Mammary epithelial cell (primary cell): ENCODE measurements at places on chromosomes 16 and 17.
A peak's percentile ranks its signal among the peaks of the same experiment; 100 is the strongest.

DNA sequence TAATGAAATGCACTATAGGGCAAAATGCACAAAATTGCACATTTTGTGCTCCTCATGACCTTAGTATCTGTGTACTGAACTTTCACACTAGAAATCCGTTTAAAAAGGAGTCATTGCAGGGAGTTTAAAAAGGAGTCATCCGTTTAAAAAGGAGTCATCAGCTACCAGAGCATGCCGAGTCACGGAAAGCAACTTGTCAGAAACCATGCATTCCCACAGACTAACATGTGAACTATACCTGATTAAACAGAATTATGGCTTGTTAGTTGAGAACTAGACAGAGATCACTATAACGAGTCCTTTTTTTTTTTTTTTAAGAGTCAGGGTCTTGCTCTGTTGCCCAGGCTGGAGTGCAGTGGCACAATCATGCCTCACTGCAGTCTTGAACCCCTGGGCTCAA, 35.9 kb downstream of the SLC6A4 start:
- DNase-seq: no peak

DNA sequence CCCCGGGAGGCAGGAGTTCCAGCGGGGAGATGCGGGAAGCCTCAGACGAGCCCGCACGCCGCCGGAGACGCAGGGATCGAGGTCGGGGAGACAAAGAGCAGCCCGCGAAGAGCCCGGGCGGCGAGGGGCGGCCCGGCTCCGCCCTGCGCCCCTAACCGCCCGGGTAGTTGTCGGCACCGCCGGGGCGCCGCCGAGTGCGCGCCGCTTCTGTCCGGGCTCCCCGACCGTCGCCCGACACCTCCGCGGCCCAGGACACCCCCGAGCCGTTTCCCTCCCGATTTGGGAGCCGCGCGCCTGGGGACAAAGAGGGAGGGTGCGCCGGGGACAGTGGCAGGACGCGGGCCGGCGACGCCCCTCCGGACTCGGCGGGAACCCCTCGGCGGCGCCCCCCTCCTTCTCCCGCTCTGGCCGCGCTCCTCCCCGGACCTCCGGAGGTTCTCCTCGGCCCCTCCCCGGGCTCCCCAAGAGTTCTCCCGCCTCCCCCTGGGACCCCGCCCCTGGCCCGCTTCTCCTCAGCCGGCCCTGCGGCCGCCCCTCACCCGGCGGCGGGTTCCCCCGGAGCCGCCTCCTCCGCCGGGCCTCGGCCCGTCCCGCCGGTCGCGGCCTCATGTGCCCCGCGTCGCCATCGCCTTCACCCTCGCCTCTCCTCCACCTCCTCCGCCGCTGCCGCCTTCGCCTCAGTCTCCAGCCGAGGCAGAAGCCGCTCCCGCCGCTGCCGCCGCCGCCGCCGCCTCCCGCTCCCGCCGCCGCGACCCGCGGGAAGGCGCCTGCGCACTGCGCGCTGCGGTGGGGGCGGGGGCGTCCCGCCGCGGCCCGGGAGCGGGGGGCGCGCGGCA, at the start of gene GJC1:
Gene GJC1 (minus strand): TSS at position 765 of the 836 bp plus-strand sequence. CDS start 24,470 bp downstream, outside the sequence.
- DNase-seq: peak; percentile 45

DNA sequence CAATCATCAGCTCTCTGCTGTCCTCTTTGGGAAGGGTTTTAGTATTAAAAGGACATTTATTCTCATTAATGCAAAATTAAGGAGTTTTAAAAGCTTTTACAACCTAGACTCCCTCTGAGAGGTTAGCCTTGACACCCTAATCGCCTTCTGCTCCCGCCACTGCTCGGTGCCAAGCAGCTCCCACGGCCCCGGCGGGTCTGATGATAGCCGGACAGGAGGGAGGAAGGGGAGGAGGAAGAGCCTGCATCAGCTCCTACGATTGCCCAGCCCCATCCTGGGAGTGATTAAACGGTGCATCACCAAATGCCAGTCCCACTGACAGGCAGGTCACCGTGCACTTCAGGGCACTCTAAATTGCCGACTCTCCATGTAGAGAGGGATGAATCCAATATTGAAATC, 8.3 kb downstream of the SHPK start:
- DNase-seq: no peak

DNA sequence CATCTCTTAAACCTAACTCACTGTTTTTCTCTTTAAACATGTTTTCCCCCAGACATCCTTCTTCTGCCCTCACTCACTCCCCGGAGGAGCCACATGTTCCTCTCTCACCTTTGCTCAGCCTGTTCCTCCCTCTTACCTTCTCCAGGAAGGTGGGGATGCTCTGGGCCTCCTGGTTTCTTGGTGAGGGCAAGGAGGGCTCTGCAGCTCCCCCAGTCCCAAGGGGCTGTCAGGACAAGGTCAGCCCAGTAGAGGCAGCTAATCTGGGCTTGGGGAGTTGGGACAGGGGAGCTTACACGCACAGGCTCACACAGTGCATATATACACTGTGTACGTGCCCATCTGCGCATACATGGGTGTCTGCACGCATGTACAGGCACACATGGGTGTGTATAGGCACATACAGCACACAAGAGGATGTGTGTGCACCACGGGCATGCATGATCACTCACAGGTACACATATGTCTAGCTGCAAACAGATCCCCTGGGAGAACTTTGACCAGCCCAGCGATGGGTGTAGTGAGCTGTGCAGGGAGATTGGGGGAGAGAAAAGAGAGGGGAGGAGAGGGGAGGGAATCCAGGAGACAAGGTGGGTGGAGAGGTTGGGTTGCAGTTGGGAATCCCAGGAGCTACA, 28.6 kb upstream of the SPNS3 start:
- DNase-seq: no peak

GRCh38 chr17:32486111-32486700, 587 bp upstream of the CDK5R1 start:
- DNase-seq: peak; percentile 73

DNA sequence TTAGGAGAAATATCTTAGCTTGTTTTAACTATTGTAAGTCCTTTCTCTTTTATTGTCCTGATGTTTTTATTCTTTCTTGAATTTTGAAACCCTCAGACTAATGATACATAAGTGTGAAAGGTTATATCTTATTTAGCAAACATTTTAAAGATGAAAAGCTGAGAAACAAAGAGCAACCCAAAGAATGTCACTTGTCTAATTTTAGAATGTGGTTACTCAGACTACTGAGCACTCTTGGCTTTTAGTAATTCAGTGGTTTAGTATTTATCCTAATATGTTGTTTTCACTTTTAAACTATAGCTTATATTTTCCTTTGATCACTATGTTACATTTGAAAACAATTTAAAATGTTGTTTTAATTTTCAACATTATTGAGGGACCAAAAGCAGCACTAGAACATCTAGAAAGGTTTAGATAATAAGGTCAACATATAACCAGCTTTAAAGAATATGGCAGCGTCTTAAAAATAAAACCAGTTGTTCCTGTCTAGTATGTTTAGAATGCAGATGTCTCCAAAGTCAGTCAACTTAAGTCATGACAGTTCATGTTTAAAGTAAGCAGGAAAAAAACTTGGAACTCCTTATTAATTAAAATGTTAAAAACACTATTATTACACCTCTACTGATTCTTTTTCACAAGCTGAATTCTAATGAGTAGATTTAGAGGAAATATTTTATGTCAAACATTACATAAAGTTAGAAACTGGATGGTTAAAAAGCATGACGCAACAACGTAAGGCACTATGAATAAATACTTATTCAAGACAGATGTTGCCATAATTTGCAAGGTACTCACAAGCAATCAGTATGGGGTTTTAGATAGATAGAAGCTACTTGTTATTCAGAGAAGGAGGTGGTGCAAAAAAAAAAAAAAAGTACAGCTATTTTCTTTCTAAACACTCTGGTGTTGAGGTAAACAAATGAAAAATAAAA, 2.4 kb downstream of the MBTD1 start:
- DNase-seq: no peak

DNA sequence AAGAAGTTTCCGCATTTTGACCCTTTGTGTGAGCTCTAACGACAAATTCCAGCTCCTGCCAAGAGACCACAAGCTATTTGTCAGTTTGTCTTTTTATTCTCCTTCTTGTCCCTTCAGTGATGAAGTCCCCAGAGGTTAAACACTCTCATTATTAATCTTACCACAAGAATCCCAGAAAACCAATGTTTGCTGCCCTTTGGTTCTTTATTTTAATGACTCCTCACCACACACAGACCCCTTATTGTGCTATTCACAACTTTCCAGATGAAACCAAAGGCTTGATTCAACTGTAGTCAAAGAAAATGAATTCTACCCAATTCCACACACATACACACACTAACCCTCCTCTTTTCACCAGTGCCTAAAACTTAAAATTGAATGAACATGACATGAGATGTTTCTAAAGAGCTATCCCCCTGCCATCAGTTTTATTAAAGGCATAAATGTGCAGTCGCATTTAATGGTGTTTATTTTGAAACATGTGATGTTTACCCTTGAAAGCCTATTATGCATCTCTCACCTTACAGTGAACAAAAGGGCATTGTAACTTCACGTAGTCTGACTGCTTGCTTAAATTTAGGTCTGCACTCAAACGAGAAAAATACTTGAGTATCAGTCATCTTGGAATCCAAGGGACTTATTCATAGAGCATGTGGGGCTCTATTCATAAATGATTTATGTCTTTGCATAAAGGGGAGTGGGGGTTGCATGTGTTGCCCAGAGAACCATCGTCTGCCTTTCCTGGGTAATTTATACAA, 44.1 kb downstream of the PCTP start:
- DNase-seq: no peak

GRCh38 chr16:88813269-88814143, 1.8 kb upstream of the APRT start:
- DNase-seq: no peak

- DNase-seq: peak; percentile 47
Observed at GRCh38 chr17:56737421-56738161, 96.1 kb downstream of the C17orf67 start.

GRCh38 chr17:34095106-34095505, 160.0 kb upstream of the CCL2 start:
- DNase-seq: no peak

- peak; percentile 75 for DNase-seq
Observed at GRCh38 chr16:56985288-56985961, 3.9 kb upstream of the NLRC5 start.

DNA sequence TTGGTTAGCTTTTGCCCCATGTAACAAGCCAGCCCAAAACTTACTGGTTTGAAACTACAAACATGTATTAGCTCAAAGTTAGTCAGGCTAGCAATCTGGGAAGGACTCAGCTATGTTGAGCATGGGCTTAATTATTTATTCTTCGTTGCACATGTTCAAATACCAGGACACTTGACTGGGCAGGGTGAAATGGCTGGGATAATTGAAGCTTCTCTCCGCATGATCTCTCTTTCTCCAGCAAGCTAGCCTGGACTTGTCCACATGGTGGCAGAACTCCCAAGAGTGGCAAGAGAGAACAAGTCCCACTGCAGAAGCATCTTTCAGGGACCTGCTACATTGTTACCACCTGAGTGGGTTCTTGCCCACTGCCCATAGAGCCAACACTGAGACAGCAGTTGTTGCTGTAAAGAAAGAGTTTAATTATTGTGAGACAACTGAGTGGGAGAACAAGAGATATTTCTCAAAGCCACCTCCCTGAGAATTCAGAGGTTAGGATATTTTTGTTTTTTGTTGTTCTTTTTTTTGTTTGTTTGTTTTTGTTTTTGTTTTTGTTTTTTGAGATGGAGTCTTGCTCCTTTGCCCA, 16.8 kb upstream of the ATF7IP2 start:
- DNase-seq: peak; percentile 63

DNA sequence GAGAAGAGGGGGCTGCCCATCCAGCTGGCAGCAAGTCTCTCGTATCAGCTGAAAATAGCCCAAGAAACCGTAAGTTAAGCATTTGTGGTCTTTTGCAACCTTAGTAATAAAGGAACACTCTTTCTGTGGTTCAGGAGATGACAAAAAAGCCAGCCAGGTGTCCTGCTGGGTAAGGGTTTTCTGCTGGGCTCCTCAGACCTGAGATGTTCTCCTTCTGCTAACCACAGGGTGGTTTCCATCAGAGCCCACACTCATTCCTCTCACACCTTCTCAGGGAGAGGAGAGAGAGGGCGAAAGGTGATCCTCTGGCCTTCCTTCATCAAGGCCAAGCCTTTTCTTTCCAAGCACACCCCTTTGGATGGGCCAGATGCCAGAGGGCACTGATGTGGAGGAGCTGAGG, 70.7 kb downstream of the TEX14 start:
- no peak for DNase-seq

DNA sequence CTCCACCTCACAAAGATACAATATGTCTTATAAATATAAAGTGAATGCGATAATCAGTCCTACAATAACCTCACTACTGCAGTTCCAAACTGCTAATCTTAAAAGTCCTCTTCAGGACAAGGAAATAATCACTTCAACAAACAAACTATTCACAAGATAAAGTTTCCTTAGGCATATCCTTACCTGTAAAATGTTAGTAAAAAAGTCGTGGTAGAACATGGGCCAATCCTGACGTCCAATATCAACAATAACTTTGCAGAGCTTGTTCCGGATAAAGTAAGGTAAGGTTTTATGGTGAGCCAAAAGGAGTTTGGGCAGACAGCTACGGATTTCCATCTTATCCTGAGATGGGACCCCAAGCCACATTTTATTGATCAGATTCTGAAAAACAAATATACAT, 36.0 kb downstream of the XPO6 start:
- no peak for DNase-seq

DNA sequence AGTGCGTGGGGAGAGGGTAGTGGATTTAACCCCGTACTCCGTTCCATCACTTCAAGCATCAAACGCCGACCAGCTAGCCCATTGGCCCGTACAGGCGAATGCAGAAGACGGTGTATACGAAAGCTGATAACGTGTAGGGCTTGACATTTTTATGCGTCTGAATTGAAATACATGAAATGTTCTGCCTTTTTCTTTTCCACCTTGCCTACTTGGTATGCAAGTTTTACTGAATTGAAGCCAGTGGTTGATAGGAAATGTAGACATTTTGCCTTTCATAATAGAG, 834 bp upstream of the STAT3 start:
- no peak for DNase-seq

DNA sequence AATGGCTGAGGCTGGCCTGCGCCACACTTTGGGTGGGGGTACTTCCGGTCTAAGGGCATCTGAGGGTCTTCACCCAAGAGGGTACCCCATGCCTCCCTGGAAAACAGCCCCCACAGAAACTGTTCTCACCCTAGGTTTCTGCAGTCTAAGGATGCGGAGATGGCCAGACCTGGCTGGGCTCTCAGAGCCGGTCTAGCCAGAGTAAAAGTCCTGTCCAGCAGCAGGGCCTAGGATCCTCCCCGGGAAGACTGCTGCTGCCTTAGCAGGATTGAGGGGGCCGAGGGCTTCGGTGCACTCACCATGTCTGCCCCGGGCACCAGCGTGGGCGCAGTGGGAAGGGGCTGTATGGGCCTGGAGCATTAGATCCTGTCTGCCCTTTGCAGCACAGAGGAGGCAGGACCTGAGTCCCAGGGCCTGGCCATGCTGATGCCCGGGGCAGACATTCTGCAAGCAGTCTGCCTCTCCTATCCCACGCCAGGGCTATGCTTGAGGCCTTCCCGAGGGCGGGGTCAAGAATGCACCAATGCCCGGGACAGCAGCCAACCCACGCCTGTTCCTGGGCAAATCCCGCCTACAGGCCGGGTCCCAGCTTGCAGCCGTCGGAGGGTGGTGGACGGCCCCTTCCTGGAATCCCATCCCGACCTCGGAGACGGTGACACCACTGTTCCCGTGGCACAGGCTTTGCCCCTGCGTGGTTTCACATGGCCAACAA, 54.7 kb downstream of the CBFA2T3 start:
- peak; percentile 28 for DNase-seq

- DNase-seq: no peak
Observed at GRCh38 chr17:413016-413350, 60.4 kb upstream of the RPH3AL start.
